ENCODE measurements at places on chromosomes 2 and 18. TPM values are rescaled to one million over a fixed set of nuclear protein-coding genes. Genes with fewer than 3 reads are reported as not detected.

LIPG gene
- 0.17 TPM for total RNA-seq

IL36A gene
- not detected for total RNA-seq

CCDC195 gene
- total RNA-seq, result not detected

OR6B2 gene
- not detected for total RNA-seq

HOXD10 gene
- total RNA-seq, result not detected

All from bronchial smooth muscle cell (primary cell).